Naive thymus-derived CD8-positive, alpha-beta T cell (primary cell): ENCODE measurements at places on chromosomes 6 and 20. TPM values are rescaled to one million over a fixed set of nuclear protein-coding genes. Genes with fewer than 3 reads are reported as not detected.
A peak's percentile ranks its signal among the peaks of the same experiment; 100 is the strongest.

DNA sequence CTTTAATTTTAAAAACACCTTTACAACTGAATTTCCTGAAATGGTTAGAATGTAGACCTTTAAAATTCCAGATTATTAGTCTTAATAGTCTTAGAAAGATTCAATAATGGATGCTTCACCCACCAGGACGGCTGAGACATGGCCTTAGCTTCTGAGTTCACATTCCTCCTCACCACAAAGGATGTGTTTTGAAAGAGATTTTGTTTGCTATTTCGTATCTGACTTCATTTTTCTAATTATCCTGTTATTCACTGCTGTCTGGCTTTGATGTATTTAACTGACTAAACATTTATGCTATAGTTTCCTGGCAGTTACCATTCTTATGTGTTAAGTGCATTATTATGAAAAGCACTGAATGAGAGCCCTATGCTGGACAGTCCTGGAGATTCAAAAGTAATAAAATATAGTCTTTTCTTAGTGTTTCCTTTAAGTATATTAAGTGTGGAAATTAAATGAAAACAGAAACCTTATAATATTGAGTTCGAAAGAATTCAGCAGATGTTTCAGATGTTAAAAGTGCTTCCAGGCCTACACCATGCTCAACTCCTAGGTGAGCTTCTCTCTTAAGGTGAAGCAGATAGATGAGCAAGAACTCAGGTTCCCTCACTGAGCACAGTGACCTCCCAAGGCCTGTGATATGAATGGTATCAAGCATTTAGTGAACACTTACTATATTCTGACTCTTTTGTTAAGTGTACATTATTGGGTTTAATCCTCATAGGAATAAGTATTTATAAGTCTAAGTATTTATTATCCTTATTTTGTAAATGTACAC lies 40.3 kb downstream of the MAP3K4 start:
- no peak overlapping the region for H3K4me3 ChIP-seq
- peak overlapping the region; percentile 31 for H3K27ac ChIP-seq
- no peak for DNase-seq

The GNAS-AS1 gene
- total RNA-seq, result 1.3 TPM

- H3K27ac ChIP-seq, result no peak overlapping the region
- no peak for DNase-seq
- H3K4me3 ChIP-seq, result no peak overlapping the region
- no peaks in the 10 kb centered on the region for H3K4me1 ChIP-seq
- H3K36me3 ChIP-seq, result no peaks in the 10 kb centered on the region
- peaks cover 30% of the 10 kb centered on the region for H3K27me3 ChIP-seq
These were observed 1.9 kb downstream of the SDC4 start for GRCh38 chr20:45346291-45346718.

GRCh38 chr6:107811591-107812218 lies 12.4 kb downstream of the SCML4 start:
- H3K36me3 ChIP-seq, result peaks cover 67% of the 10 kb centered on the region
- H3K27me3 ChIP-seq, result no peaks in the 10 kb centered on the region
- peak overlapping the region; percentile 63 for H3K27ac ChIP-seq
- no peak for DNase-seq

- no peak for DNase-seq
- no peak overlapping the region for H3K4me3 ChIP-seq
- no peak overlapping the region for H3K27ac ChIP-seq
- H3K27me3 ChIP-seq, result no peaks in the 10 kb centered on the region
These were observed 16.2 kb downstream of the L3MBTL3 start for GRCh38 chr6:130034378-130035146.

DNA sequence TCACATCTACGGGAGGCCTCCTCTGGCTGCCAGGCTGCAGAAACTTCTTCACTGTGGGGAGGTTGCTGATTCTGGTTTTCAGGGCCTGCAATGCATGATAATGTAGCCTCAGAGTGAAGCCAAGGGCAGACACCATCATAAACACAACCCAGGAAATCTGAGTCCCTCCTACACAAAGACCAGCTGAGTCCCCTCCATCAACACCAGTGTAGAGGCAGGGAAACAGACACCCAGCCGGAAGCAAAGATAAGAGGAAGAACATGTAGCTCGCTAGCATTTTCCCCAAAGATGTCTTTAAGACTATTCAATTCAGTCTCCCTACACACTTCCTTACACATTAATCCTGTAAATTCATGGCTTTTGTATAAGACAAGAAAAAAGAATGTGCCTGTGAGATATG lies 23.6 kb downstream of the GSTA2 start:
- DNase-seq, result no peak
- H3K36me3 ChIP-seq, result peaks cover 2% of the 10 kb centered on the region
- no peak overlapping the region for H3K27ac ChIP-seq
- no peaks in the 10 kb centered on the region for H3K4me1 ChIP-seq
- H3K4me3 ChIP-seq, result no peak overlapping the region
- H3K27me3 ChIP-seq, result peaks cover 6% of the 10 kb centered on the region

The RAET1G gene
- not detected for total RNA-seq

GRCh38 chr6:143727035-143727434 lies 49.3 kb downstream of the PHACTR2 start:
- DNase-seq, result no peak
- peaks cover 7% of the 10 kb centered on the region for H3K36me3 ChIP-seq

- peaks cover 46% of the 10 kb centered on the region for H3K4me1 ChIP-seq
- H3K27me3 ChIP-seq, result no peaks in the 10 kb centered on the region
- DNase-seq, result no peak
- peak overlapping the region; percentile 90 for H3K27ac ChIP-seq
- no peaks in the 10 kb centered on the region for H3K36me3 ChIP-seq
These were observed 39.4 kb upstream of the MYB start for GRCh38 chr6:135141728-135142127.

DNA sequence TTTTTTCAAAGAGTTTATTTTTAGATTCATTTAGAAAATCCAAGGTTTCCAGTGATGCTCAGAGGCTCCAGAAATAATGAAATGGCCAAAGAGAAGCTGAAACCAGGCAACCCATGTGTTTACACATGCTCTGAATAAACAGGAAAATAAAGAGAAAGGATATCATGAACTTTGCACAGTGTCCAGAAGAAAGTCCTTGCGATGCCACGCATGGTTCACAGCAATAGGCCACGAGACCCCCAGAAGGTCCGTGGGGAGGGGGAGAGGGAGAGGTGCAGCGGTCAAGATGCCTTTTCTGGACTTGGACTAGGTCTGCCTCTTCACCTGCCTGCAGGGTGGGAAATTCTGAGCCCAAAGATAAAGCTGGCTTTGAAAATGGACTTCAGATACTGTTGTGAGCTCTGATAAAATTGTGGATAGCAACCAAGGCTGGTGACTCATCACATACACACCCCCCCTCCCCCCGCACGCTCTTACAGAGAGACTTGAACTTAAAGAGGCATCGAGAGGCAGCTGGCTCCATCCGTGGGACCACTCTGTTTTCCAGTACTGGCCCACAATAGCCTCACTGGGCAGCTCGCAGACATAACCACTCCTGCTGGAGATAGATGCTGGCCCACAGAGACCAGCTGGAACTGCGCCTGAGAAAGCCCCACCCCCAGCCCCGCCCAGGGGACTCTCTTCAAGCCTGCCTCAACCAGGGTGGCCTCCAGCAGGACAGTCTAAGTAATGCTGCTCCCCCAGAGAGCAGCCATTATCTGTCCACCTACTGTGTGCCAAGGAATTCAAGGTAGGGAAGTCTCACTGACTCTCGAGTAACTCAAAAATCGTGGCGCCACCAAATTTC lies 21.2 kb upstream of the NFATC2 start:
- no peak for DNase-seq
- no peaks in the 10 kb centered on the region for H3K36me3 ChIP-seq
- peaks cover 28% of the 10 kb centered on the region for H3K4me1 ChIP-seq
- peaks cover 34% of the 10 kb centered on the region for H3K27me3 ChIP-seq

GRCh38 chr6:18207438-18207837 lies 52.2 kb downstream of the KDM1B start:
- H3K27me3 ChIP-seq, result no peaks in the 10 kb centered on the region
- no peak overlapping the region for H3K27ac ChIP-seq
- H3K4me1 ChIP-seq, result peaks cover 2% of the 10 kb centered on the region
- peaks cover 24% of the 10 kb centered on the region for H3K36me3 ChIP-seq
- no peak for DNase-seq
- H3K4me3 ChIP-seq, result no peak overlapping the region

The TGIF2 gene
- 38.4 TPM for total RNA-seq

- H3K27ac ChIP-seq, result no peak overlapping the region
- H3K4me3 ChIP-seq, result no peak overlapping the region
- DNase-seq, result no peak
- H3K36me3 ChIP-seq, result peaks cover 5% of the 10 kb centered on the region
- peaks cover 17% of the 10 kb centered on the region for H3K27me3 ChIP-seq
These were observed 100.6 kb downstream of the DCDC2 start for GRCh38 chr6:24257282-24257681.

DNA sequence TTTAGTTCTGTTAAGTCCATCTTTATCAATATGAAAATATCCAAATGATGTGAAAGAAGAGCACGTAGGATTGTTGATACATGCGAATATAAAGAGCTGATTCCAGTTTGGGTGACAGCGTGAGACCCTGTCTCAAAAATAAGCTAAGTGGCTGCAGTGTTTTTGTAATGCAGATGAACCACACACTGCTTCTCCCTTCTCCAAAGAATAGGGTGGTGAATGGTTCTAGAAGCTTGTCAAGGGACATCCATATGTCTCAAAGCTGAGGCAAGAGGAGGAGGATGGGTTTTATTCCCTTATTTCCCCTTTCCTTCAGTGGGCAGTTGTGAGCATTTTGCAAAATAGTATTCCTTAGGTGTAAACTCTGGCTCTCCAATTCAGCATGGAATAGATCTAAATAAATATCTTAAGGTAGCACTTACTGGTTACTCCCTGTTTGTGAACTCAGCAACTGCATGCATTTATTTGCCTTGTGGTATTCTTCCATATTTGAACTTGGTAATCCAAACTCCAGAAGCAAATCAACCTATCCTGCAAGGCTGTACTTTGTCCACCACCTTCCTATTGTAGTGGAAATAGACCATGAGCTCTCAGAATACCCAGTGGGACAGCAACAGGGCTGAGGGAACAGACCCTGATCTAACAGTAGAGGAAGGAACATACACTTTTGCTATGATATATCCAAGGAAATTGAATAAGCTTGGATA lies 38.0 kb downstream of the XRN2 start:
- H3K27me3 ChIP-seq, result no peaks in the 10 kb centered on the region
- peaks cover 81% of the 10 kb centered on the region for H3K36me3 ChIP-seq
- H3K27ac ChIP-seq, result no peak overlapping the region
- DNase-seq, result no peak
- H3K4me3 ChIP-seq, result no peak overlapping the region

- H3K36me3 ChIP-seq, result peaks cover 56% of the 10 kb centered on the region
- peaks cover 7% of the 10 kb centered on the region for H3K4me1 ChIP-seq
- H3K27me3 ChIP-seq, result no peaks in the 10 kb centered on the region
- H3K27ac ChIP-seq, result no peak overlapping the region
- no peak for DNase-seq
These were observed 24.7 kb downstream of the TBC1D7 start for GRCh38 chr6:13303668-13304017.

The MAS1 gene
- total RNA-seq, result not detected

GRCh38 chr20:14582855-14583254 lies 245.4 kb upstream of the FLRT3 start:
- H3K4me1 ChIP-seq, result no peaks in the 10 kb centered on the region
- DNase-seq, result no peak
- no peaks in the 10 kb centered on the region for H3K27me3 ChIP-seq
- H3K27ac ChIP-seq, result no peak overlapping the region
- no peak overlapping the region for H3K4me3 ChIP-seq

DNA sequence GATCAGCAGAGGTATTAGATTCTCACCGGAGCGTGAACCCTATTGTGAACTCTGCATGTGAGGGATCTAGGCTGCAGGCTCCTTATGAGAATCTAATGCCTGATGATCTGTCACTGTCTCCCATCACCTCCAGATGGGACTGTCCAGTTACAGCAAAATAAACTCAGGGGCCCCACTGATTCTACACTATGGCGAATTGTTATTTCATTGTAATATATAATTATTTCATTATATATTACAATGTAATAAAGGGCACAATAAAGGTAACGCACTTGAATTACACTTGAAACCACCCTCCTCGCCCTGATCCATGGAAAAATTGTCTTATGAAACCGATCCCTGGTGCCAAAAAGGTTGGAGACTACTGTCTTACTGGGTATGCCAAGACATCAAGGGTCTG lies 18.6 kb downstream of the PRKN start:
- no peak overlapping the region for H3K27ac ChIP-seq
- no peak overlapping the region for H3K4me3 ChIP-seq
- no peak for DNase-seq
- peaks cover 19% of the 10 kb centered on the region for H3K36me3 ChIP-seq
- no peaks in the 10 kb centered on the region for H3K27me3 ChIP-seq

DNA sequence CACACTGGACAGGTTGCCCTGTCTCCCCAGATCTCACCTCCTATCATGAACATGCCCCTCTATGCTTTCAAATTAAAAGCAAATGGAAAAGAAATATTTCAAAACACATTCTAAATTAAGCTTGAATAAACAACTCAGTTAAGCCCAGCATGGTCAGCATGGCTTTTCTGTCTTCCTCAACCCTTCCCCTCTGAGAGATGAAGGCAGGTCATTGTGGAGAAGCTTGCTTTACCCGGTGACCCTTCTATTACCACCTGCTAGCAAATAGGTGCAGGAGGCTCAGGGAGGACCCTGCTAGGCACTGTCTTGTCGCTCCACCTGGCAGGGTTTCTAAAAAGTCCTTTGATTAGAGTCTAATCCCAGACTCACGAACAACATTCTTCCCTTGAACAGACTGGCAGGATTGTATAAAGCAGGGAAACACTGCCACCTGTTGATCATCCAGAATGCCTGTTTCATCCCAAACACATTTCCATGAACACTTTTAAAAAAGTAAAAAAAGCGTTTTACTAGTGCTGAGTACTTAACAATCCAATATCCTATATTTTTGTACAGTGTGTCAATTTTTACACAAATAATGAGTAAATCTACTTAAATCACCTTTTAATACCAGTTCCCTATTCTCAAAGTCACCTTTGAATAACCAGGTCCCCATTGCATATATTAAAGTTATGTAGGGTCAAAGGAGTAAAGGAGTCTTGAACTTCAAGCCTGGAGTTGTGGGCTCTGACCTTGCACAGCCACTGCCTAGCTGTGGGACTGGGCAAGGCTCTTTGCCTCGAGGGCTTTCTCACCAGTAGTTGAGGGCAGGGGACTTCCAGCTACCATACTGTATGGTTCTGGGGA lies 75.5 kb downstream of the GPR6 start:
- no peak overlapping the region for H3K4me3 ChIP-seq
- no peak overlapping the region for H3K27ac ChIP-seq
- DNase-seq, result peak; percentile 7
